Stimulated activated CD4-positive, alpha-beta T cell treated with anti-CD3 and anti-CD28 coated beads, Interleukin-4, amount 100 ng/mL, for 48 hours (primary cell): ENCODE measurements at places on chromosomes 6 and 20.

DNA sequence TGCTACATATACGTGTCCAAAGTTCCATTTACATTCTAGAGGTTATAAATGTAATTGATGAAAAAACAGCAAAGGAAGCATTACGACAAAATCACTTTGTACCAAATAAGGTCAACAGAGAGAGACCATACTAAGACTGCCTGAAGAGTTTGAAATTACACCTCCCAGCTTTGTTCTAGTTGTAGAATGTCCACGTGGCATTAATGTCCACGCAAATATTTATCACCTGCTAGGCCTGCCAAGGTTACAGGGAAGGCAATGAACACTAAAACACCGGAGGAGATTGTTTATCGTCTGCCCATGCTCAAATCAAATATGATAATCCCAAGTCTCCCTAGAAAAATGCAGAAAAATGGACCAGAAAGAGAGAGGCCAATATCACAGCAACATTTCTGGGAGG is 6.2 kb downstream of the RALGAPA2 start:
- DNase-seq = no peak

GRCh38 chr6:38185752-38186151 is 366.2 kb downstream of the ZFAND3 start:
- DNase-seq = no peak

GRCh38 chr6:126388104-126388598 is 48.2 kb downstream of the CENPW start:
- DNase-seq = no peak

- DNase-seq = no peak
Observed at GRCh38 chr6:102356170-102356569, 962.7 kb downstream of the GRIK2 start.

DNA sequence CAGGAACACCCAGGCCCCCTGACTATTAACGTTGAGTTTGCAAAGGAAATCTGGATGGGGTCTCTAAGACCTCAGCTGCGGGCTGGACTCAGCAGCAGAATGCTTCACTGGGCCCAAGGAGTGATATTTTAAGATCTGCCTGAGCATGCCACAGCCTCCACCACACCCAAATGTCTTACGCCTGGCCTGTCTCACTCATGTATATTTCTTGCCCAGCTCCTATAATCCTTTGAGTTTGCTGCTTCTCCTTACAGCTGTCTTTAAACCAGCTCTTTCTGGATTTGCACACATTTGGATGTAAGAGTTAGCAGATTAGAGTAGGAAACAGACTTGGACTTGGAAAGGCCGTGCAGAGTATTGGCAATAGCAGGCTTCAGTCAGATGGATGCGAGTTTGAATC is 16.4 kb downstream of the CASS4 start:
- DNase-seq = no peak

DNA sequence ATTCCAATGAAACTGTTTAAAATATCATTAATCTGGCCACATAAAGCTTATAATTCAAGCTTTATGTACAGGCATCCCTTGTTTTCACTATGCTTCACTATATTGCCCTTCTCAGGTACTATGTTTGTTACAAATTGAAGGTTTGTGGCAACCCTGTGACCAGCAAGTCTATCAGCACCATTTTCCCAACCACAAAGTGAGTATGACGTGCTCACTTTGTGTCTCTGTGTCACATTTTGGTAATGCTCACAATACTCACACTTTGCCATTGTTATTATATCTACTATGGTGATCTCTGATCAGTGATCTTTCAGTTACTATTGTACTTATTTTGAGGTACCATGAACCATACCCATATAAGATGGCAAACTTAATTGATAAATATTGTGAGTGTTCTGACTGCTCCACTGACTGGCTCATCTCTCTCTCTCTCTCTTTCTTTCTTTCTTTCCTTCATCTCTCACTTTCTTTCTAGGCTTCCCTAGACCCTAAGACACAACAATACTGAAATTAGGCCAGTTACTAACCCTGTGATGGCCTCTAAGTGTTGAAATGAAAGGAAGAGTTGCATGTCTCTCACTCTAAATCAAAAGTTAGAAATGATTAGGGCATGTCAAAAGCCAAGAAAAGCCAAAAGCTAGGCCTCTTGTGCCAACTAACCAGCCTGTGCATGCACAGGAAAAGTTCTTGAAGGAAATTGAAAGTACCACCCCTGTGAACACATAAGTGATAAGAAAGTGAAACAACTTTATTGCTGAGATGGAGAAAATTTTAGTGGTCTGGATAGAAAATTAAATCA is 227.9 kb downstream of the BCAS1 start:
- DNase-seq = no peak

DNA sequence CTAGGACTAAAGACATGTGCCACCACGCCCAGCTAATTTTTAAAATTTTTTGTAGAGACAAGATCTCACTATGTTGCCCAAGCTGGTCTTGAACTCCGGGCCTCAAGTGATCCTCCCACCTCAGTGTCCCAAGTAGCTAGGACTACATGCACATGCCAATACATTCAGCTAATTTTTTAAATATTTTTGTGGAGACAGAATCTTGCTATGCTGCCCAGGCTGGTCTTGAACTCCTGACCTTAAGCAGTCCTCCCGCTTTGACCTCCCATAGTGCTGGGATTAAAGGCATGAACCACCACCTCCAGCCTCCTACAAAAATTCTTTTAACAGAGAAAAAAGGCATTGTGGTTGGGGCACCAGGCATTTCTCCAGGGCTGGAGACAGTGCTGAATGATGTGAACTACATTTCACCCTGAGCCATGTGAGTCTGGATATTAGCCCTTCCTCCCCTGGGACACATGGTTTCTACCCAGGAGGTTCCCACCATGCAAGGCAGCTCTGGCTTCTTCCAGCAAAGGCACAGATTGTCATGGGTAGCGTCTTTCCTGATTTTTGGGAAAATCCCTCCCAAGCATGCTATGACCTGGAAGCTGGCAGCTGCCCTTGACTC is 36.3 kb upstream of the CMTR1 start:
- DNase-seq = no peak

DNA sequence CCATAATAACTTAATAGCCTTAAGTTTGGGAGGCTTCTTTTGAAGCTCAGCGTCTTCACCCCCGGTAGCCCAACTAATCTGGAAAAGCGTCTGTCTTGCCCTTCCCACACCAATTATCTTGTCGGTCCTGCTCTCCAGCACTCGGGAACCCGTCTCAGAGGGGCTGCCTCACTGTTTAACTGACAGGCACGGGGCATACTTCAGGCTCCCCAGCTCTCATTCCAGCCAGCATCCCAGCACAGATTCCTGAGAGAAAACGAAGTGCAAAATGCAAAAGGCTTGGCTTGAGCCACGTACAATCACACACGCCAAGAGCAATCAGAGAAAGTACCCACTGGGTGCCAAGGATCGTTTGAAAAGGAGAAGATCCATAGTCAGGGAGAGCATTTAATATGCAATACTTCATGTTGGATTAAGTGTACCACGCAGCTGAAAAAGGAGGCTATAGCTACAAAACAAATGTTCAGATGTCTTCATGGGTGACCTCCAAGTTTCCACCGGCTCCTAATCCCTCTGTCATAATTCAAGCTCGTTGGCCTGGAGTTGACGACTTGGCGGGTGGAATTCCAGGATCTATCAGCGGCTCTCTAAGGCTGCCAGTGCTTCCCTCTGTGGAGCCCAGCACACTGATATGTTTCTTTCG is 53.7 kb upstream of the STX16 start:
- no peak for DNase-seq

DNA sequence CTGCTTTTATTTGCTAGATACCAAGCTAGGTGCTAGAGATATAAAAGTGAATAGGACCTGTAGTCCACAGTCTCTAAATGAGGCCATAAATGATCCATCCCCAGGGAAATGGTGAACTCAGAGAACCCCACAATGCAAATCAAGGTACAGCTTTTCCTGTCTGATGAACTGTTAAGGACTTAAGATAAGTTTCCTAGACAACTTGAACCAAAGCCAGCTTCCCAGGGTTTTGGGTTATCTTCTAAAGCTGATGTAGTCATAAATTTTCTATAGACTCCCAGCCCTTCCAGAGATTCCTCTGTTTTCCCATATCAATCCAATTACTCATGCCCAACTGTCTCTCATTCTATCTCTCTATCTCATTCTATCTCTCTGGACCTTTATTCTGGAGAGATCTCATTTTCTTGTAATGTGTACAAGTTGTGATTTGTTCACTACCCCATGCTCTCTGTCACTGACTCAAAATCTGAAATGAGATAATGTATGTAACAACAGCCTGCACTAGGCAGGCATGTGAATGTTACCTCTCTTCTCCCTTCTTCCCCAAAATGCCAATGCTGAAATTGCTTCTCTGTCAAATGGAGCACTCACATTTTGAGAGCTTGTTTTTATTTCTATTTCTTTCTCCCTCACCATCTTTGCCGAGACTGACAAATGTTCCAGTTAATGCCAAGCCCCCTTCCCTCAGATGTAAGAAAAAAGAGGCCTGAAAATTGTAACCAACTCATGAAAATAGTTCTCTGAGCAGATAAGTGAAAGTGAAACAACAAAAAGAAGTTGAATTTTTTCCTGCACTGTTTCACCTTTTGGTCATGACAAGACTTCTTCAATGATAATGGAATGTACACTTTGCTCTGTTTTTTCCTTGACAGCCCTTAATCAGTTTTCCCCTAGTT is 279.9 kb downstream of the SLC35F1 start:
- no peak for DNase-seq

DNA sequence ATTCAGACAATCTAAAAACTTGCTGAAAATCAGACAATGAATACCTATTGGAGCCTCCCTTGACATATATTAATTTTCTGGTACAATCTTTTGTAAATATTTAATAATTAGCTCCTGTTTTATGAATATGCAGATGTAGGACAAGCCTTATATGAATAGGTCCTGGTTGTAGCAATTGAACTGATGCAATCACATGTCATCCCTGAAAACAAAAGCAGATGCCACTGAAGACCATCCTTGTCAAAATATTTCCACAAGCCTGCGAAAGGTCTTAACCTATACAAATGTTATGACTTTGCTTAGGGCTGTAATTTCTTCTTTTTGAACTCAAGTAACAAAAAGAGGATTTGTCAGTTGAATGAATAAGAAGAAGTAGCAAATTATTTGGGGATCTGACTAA is 722.1 kb downstream of the EYS start:
- DNase-seq = no peak

- no peak for DNase-seq
Observed at GRCh38 chr20:35641743-35642142, 23.0 kb downstream of the CPNE1 start.

DNA sequence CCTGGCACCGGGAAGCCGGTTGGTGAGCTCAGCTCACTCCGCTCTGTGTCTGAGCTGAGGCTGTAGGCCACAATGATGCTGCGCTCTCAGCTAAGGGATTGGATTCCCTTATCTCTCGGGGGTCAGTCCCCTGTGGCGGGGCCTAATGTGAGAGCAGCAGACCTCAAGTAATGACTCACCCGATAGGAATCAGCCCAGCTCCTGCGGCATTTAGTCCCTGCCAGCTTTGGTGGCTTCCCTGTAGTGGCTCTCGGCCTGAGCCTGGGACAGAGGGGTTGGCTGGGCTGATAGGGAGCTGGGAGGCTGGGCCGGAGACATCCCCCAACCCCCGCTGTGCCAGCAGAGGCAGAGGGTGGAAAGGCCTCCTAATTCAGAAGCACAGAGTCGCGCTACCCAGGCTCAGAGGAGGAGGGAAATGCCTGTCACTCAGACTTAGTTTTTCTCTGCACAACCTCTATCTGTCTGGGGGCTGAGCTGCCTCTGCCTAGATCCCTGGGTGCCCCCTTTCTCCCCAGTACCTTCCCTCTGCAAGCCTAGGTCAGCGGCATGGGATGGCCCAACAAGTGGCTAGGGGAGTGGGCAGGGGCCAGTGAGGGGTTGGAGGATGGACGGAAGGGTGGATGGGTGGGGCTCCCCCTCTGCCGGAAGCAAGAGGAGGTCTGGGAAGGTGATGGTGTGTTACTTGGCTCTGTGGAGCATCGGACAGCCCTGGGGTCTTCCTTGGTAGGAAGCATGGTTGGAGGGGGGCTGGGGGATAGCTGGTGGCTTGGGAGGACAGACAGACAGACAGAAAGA is 92.2 kb downstream of the CDH22 start:
- no peak for DNase-seq

DNA sequence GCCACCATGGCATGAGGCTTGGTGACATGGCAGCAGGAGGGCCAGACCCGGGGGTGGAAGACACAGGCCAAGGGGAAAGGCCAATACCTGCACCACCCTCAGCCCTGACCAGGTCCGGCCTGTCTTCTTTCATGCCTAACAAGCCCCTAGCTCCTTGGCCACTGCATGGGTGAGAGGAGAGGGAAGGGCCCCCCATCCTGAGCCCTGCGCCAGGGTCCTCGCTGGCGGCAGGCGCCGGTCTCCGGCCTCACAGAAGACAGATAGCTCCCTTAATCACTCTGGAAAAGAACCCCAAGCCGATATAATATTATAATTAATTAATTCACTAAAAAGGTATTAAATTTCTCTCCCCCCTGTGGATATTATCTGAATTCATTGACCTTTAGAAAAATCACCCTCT is 41.4 kb downstream of the MDFI start:
- DNase-seq = no peak

- no peak for DNase-seq
Observed at GRCh38 chr6:143003676-143004075, 57.0 kb upstream of the AIG1 start.

GRCh38 chr6:70379473-70380013 is 33.8 kb upstream of the FAM135A start:
- no peak for DNase-seq

DNA sequence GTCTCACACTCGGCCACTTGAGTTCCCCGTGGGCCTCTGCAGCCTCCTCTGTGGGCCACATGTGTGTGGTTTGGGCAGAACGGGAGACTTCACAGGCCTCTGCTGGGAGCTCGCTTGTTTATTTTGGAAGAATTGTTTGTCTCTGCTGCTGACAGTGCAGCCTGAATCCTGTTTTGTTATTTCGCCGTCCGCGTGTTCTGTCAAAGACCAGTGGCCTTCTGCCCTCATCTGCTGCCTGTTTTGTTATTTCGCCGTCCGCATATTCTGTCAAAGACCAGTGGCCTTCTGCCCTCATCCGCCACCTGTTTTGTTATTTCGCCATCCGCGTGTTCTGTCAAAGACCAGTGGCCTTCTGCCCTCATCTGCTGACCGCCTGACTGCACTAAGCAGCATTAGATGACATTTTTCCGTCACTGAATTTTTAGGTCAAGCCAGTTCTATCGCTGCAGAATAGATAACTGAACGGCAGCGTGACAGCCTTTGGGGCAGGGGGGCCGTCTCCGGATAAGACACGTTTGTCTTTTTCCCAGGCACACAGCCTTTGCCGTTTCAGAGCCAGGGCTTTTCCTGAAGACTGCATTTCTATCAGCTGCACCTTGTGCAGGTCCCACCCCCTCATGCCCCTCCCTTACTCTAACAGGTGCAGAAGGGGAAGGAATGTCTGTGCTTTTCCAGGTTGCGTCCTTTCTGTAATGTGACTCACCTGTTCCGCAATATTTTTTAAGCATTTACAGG is 158.5 kb upstream of the AFDN start:
- no peak for DNase-seq

DNA sequence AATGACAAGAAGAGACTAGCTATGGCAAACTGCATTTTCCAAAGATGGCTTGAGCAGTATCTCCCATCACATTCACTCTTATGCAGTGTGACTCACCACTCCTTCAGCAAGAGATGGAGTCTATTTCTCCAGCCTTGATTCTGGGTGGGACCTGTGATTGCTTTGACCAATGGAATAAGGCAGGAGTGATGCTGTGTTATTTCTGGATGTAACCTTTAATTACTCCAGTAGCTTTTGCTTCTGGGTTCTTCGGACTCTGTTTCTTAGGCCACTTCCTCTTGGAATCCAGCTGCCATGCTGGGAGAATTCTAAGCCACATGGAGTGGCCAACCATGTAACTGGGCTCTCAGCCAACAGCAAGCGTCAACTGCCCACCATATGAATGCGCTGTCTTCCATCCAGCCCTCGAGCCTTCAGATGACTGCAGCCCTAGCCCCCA is 50.7 kb downstream of the TGM2 start:
- DNase-seq = no peak
